Right lobe of liver (tissue), 6 donors: ENCODE measurements at places on chromosomes 6 and 20.
A peak's percentile ranks its signal among the peaks of the same experiment; 100 is the strongest.

DNA sequence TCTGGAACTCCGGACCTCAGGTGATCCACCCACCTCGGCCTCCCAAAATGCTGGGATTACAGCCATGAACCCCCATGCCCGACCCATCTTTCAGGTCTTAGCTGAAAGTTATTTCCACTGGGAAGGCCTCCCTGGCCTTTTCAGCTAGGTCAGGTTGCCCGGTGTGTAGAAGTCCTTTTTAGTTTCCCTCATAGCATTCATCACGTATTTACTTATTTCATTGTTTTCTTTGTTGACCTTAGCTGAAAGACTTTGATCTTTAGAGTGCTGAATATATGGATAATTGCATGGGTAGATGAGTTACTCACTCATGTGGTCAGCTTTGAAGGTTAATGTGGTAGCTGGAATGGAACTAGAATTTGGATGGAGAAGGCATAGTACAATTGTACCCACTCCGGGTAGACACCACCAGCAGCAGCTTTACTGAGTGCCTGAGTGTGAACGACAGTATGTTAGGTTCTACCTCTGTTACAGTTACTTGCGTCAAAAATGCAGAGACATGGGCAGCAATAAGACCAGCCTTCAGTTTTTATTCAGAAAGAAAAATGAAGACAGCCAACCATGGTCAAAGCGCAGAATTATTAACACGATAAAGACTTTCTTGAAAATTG lies 9.1 kb downstream of the KIZ start:
- no peak overlapping the region for H3K27ac ChIP-seq
- DNase-seq = no peak
- H3K27me3 ChIP-seq = no peaks in the 10 kb centered on the region
- no peaks in the 10 kb centered on the region for H3K4me1 ChIP-seq
- no peaks in the 10 kb centered on the region for H3K36me3 ChIP-seq

- no peaks in the 10 kb centered on the region for H3K4me1 ChIP-seq
- H3K27me3 ChIP-seq = no peaks in the 10 kb centered on the region
- H3K4me3 ChIP-seq = no peak overlapping the region
- no peak overlapping the region for H3K27ac ChIP-seq
- H3K36me3 ChIP-seq = no peaks in the 10 kb centered on the region
Observed at GRCh38 chr6:12555267-12555666, 161.3 kb upstream of the PHACTR1 start.

- H3K36me3 ChIP-seq = no peaks in the 10 kb centered on the region
- H3K27me3 ChIP-seq = no peaks in the 10 kb centered on the region
- H3K4me3 ChIP-seq = no peak overlapping the region
- DNase-seq = no peak
- no peak overlapping the region for H3K27ac ChIP-seq
Observed at GRCh38 chr20:843912-844311, 10.4 kb downstream of the FAM110A start.

GRCh38 chr6:25511376-25511775 lies 140.6 kb upstream of the SCGN start:
- H3K4me1 ChIP-seq = no peaks in the 10 kb centered on the region
- no peak overlapping the region for H3K4me3 ChIP-seq
- no peak for DNase-seq
- H3K27me3 ChIP-seq = no peaks in the 10 kb centered on the region

GRCh38 chr6:150238336-150238741 lies 95.5 kb downstream of the PPP1R14C start:
- H3K27me3 ChIP-seq = no peaks in the 10 kb centered on the region
- DNase-seq = peak; percentile 70
- no peak overlapping the region for H3K4me3 ChIP-seq
- no peak overlapping the region for H3K27ac ChIP-seq
- no peaks in the 10 kb centered on the region for H3K4me1 ChIP-seq

DNA sequence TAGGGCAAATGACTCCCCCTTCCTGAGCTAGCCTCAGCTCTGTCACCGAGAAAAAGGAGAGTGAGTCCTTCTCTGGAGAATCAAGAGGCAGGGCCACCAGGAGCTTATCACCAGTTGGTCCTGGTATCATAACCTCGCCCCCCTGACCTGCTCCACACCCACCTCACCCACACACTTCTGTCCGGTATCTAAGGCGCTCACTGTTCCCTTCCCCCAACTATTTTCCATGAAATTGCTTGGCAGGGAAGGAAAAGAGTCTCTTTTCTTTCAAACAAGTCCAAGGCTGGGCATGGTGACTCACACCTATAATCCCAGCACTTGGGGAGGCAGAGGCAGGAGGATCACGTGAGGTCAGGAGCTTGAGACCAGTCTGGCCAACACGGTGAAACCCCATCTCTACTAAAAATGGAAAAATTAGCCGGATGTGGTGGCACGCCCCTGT lies 77.6 kb downstream of the ZMYND8 start:
- H3K36me3 ChIP-seq = peaks cover 17% of the 10 kb centered on the region
- no peak overlapping the region for H3K4me3 ChIP-seq
- H3K27ac ChIP-seq = no peak overlapping the region
- no peak for DNase-seq
- no peaks in the 10 kb centered on the region for H3K27me3 ChIP-seq
- no peaks in the 10 kb centered on the region for H3K4me1 ChIP-seq

GRCh38 chr6:70489364-70489763 lies 76.1 kb downstream of the FAM135A start:
- no peaks in the 10 kb centered on the region for H3K36me3 ChIP-seq
- H3K4me1 ChIP-seq = no peaks in the 10 kb centered on the region
- H3K27me3 ChIP-seq = no peaks in the 10 kb centered on the region
- no peak overlapping the region for H3K4me3 ChIP-seq
- H3K27ac ChIP-seq = no peak overlapping the region

- DNase-seq = no peak
- H3K36me3 ChIP-seq = no peaks in the 10 kb centered on the region
- no peak overlapping the region for H3K27ac ChIP-seq
- no peaks in the 10 kb centered on the region for H3K27me3 ChIP-seq
- H3K4me1 ChIP-seq = peaks cover 8% of the 10 kb centered on the region
Observed at GRCh38 chr6:110509617-110510241, 33.3 kb upstream of the SLC22A16 start.

DNA sequence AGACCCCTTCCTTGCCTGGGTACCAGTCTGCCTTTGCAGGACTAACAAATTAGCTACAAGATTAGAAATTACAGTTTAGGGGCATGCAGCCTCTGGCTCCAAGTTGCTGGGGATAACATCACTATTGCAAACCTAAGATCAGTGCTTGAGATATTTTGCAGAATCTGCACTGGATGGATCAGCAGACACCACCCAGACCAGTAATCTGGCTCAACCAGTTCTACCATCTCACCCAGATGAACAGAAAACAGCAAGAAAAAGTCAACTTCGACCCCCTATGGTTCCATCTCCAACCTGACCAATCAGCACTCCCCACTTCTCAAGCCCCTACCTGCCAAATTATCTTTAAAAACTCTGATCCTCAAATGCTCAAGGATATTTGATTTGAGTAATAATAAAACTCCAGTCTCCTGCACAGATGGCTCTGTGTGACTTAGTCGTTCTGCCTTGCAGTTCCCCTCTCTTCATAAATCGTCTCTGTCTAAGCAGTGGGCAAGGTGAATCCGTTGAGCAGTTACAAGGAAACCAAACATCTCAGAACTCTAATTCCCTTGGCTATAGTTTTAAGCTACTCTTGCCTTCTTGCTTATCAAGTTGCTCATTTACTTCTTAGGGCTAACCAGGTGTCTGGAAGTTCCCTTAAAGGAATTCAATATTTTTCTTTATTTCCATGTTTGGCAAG lies 16.1 kb upstream of the LMBRD1 start:
- H3K36me3 ChIP-seq = no peaks in the 10 kb centered on the region
- H3K27me3 ChIP-seq = no peaks in the 10 kb centered on the region
- H3K4me1 ChIP-seq = no peaks in the 10 kb centered on the region
- no peak for DNase-seq

- no peaks in the 10 kb centered on the region for H3K27me3 ChIP-seq
- no peak overlapping the region for H3K4me3 ChIP-seq
- no peaks in the 10 kb centered on the region for H3K36me3 ChIP-seq
- no peak for DNase-seq
- no peak overlapping the region for H3K27ac ChIP-seq
Observed at GRCh38 chr6:66558189-66558588, 851.2 kb upstream of the EYS start.

DNA sequence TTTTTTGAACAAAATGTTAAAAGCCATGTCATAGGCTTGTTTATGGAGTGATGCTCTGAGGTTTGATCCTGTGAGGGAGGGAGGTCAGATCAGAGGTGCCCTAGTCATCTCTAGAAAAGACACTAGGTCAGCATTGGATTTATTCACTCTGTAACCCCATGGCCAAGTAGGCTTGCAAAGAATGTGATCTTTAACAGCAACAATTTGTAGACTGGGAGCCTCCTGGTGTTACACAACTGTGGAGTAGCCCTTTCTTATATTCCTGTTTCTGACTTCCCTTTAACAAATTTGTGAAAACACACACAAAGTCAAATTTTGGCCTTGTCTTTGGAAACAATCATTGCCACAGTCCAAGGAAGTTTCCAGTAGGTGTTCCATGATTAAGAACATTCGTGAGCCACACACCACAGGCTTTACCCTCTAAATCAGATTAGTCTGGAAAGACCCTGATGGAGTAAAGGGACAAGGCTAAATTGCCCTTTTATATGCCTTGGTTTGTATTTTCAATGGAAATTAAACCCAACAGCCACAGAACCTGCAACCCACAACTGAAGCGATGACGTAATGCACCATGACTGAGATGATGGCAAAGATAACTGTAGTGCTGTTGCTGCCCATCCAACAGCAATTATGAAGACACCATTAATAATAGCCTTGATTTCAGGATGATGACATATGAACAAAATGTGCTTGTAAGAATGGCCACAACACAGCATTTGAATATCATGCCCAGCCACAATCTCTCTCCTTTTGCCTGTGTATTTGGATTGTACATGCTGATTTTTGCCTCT lies 22.1 kb downstream of the SCP2D1 start:
- H3K4me1 ChIP-seq = no peaks in the 10 kb centered on the region
- H3K36me3 ChIP-seq = no peaks in the 10 kb centered on the region
- H3K27ac ChIP-seq = no peak overlapping the region
- H3K27me3 ChIP-seq = no peaks in the 10 kb centered on the region

DNA sequence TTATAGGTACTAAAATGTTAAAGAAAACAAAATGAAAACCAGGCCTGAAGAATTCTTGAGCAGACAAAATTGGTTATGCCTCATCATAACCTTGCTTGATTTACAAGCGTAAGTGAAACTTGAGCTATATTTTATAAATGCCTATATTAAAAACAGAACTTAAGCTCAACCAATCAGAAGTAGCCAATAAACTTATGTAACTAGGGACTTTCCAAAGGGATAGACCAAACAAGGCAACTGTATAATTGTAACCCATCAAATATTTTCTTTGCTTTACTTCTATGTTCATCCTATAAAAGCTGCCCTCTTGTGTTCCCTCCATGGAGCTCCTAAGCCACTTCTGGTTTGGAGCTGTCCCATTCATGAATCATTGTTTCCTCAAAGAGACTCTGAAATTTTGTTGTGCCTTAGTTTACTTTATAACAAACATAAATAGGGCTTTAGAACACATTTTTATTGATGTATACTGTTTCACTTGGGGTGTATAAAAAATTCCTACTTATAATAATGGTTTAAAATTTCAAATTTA lies 101.6 kb upstream of the CARMIL1 start:
- H3K27ac ChIP-seq = no peak overlapping the region
- no peak for DNase-seq
- H3K4me3 ChIP-seq = no peak overlapping the region
- no peaks in the 10 kb centered on the region for H3K27me3 ChIP-seq
- H3K36me3 ChIP-seq = no peaks in the 10 kb centered on the region
- H3K4me1 ChIP-seq = no peaks in the 10 kb centered on the region

- DNase-seq = no peak
- H3K4me1 ChIP-seq = no peaks in the 10 kb centered on the region
- no peak overlapping the region for H3K4me3 ChIP-seq
- no peaks in the 10 kb centered on the region for H3K27me3 ChIP-seq
Observed at GRCh38 chr6:134667111-134667510, 282.8 kb downstream of the ALDH8A1 start.
